ENCODE measurements at places on chromosomes 2 and 18. TPM values are rescaled to one million over a fixed set of nuclear protein-coding genes. Genes with fewer than 3 reads are reported as not detected.

Gene MRO
- polyA plus RNA-seq: not detected

Gene SPDYA
- 0.22 TPM for polyA plus RNA-seq

Gene BCL11A
- 44.0 TPM for polyA plus RNA-seq

Gene IL36B
- polyA plus RNA-seq: not detected

Gene CGREF1
- 24.5 TPM for polyA plus RNA-seq

Gene GBX2
- polyA plus RNA-seq: 0.92 TPM

Gene SERPINB3
- polyA plus RNA-seq: not detected

Gene OXER1
- polyA plus RNA-seq: not detected

Data from neural cell (in vitro differentiated cells).